ENCODE measurements at places on chromosomes 3 and 15.
A peak's percentile ranks its signal among the peaks of the same experiment; 100 is the strongest.

- no peak for DNase-seq
These were observed 7.5 kb downstream of the PSTPIP1 start for GRCh38 chr15:77002436-77002835.

- no peak for DNase-seq
These were observed 136.5 kb upstream of the RBMS3 start for GRCh38 chr3:29144361-29144760.

GRCh38 chr3:183958775-183959174 is 58.9 kb downstream of the ABCC5 start:
- no peak for DNase-seq

GRCh38 chr15:101088788-101089578 is 162.9 kb downstream of the CHSY1 start:
- DNase-seq = no peak

- no peak for DNase-seq
These were observed 28.1 kb downstream of the KCNAB1 start for GRCh38 chr3:156148345-156148945.

DNA sequence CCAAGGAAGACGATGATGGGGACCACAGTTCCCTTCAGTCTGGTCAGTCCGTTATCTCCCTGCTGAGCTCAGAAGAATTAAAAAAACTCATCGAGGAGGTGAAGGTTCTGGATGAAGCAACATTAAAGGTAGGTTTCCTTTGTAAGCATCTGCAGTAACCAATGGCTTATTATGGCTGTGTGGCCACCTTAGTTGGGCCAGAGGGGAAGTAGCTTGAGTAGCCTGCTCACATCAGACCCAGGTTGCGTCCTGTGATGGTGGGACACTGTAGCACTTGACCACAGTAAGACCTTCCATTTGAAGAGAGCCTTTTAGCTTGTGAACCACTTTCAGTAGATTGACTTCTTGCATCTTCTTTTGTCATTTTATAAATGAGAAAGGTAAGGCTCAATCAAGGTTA is 22.6 kb downstream of the STARD5 start:
- no peak for DNase-seq

DNA sequence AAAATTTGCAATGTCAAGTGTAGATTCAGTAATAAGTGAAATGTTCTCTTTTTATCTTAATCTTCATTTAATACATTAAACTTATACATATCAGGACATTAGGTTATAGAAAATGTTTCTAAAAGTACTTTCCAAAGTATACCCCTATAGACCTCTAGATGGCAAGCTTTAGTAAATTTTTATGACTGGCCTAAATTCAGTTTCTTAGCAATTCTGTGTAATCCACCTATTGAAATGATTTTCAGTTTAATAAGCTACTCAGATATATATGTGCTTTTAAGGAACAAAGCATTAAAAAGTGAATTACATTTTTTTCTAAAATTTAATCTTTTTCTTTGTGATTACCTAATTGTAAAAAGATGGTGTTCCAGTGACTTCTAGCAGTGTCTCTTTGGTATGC is 342.2 kb downstream of the GBE1 start:
- no peak for DNase-seq

DNA sequence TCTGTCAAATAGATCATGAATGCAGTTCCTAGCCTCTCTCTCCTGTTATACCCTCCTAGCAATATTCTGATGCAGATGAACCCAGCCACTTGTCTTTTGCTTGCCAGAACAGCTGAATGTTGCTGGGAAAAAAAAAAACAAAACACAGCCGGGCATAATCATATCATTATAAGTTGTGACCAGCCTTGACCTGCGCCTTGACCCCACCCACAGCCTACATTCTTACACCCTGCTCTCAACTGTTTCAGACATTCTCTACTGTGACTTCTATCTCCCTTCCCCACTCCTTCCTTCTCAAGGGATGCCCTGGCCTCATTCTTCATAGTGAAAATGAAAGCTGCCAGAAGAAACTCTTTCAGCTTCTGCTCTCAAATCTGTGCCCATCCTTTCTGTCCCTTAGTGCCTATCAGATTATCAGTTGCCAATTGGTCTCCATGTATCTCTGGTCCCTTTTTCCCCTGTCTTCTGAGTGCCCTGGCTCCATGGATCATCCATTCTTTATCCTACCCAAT is 389.1 kb upstream of the TPRG1 start:
- DNase-seq = no peak

GRCh38 chr3:8970971-8971589 is 7.8 kb upstream of the RAD18 start:
- DNase-seq = no peak

- no peak for DNase-seq
These were observed 294.3 kb upstream of the GBE1 start for GRCh38 chr3:82055792-82056191.

DNA sequence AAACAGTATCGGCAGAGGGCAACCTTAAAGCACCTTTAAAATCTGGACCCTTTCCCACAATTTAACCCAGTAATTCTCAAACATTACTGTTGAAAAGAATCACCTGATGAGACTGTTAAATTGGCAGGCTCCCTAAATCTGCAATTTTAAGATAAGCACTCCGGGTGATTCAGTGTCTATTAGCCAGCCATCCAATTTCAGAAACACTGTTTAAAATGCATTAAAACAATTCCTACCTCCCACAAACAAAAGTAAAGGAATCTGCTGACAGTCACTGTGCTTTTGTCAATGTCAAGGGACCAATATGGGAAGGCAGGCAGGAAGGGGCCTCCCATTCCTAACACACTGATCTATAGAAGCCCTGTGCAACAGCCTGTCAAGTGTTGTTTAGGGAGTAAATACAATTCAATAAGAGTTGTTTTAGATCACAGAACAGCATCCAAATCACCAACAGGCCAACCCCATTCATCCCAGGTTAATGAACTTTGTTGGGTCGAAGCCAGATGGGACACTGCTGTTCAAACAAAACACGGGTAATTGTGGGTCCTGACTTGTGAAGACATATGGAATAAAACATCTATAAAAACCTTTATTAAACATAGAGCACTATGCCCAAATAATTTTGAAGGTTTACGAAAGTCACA is 21.4 kb downstream of the SIAH2 start:
- no peak for DNase-seq

DNA sequence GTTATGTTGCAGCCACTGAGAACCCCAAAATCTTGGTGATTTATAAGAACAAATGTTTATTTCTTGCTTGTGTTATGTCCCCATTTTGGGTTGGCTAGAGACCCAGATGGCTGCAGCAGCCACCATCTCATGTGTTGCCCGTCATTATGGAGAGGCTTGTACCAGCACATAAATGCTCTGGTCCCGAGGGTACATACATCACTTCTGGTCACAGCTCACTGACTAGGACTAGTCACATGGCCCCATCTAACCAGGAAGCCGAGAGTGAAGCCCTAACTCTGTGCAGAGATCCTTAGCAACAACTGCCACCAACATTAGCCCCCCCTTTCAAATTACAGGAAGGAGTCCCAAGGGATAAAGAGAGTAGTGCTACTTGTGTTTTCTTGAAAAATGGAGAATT is 25.5 kb upstream of the HACD2 start:
- DNase-seq = no peak

DNA sequence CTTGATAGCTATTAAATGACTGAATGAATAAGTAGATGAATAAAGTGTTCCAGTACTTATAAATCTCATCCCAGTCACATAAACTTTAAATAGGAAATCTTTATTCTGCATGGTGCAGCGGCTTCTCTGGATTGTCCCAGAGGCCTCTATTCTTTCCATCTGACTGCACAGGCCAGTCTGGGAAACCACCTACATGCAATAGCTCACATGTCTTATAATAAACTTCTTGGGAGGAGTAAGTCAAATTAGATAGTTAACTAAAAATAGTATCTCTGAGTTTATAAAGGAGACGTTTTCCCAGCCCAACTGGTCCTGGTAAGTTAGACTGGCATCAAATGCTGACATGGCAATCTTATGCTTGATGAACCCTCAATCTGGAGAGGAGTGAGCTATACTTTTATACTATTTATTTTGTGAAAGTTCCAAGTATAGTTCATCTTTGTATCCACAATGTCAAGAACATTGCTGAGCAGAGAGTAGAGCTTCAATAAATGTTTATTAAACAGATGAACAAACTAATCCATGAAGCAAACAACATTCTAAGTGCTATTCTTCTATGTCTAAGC is 417.6 kb downstream of the TIGIT start:
- DNase-seq = no peak

GRCh38 chr3:46001178-46001577 is 5.6 kb upstream of the FYCO1 start:
- DNase-seq = no peak

- no peak for DNase-seq
These were observed 111.7 kb upstream of the OSTN start for GRCh38 chr3:191087391-191087790.

- DNase-seq = no peak
These were observed 98.5 kb downstream of the SST start for GRCh38 chr3:187571701-187572100.

- DNase-seq = no peak
These were observed 12.1 kb downstream of the EDC3 start for GRCh38 chr15:74683758-74684157.

DNA sequence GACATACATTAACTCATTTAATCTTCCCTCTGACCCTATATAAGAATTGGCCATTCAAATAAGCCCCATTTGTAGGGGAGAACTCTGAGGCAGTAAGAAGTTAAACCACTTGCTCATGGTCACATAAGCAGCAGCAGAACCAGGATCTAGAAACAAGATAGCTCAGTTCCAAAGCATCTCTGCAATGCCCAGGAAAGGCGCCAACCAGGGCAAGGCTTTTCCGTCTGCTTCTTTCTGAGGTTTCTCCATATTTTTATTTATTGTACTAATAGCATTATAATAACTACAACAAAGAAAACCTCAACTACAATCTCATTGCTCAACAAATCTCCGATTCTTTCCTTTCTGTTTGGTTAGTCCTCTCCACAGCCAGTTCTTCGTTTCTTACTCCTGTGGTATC is 4.3 kb upstream of the UBE2E2 start:
- DNase-seq = no peak

DNA sequence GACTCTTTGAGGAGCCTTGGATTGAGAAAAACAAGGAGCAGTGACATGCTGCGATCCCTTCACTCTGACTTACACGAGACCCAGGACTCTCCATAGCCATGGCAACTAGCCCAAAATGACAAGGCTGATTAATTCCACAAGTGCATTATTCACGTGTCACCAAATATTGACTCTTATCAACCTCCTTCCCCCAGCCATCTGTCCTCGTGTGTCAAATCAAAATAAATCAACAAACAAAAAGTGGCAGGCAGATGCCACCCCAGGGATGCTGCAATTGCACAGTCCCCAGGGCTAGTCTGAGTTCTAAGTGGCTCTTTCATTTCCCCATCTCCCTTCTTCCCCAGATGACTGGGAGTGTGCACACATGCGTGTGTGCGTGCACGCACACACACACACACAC is 104.9 kb downstream of the AQP9 start:
- peak; percentile 93 for DNase-seq

DNA sequence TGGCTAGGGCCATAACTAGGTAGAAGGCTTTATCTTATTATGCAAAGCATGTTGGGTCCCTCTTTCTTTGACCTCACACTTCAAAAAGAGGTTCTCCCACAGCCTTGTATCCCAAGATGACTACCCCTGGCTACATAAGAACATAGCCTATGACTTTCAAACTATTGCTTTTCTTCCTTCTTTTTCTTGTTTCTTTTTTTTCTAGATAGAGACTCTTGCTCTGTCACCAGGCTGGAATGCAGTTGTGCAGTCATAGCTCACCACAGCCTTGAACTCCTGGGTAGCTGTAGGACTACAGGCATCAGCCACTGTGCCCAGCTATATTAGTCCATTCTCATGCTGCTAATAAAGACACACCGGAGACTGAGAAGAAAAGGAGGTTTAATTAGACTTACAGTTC is 47.2 kb downstream of the DIPK2A start:
- no peak for DNase-seq

GRCh38 chr15:50354838-50355618 is at the start of gene GABPB1:
Gene GABPB1, minus strand, starts transcription at chr15:50355198. Its CDS starts 45,400 bp downstream, at chr15:50309798.
- peak; percentile 75 for DNase-seq

- no peak for DNase-seq
These were observed 22.4 kb downstream of the LIPC start for GRCh38 chr15:58453931-58454793.

- no peak for DNase-seq
These were observed 6.1 kb downstream of the MOBP start for GRCh38 chr3:39473452-39474125.

DNA sequence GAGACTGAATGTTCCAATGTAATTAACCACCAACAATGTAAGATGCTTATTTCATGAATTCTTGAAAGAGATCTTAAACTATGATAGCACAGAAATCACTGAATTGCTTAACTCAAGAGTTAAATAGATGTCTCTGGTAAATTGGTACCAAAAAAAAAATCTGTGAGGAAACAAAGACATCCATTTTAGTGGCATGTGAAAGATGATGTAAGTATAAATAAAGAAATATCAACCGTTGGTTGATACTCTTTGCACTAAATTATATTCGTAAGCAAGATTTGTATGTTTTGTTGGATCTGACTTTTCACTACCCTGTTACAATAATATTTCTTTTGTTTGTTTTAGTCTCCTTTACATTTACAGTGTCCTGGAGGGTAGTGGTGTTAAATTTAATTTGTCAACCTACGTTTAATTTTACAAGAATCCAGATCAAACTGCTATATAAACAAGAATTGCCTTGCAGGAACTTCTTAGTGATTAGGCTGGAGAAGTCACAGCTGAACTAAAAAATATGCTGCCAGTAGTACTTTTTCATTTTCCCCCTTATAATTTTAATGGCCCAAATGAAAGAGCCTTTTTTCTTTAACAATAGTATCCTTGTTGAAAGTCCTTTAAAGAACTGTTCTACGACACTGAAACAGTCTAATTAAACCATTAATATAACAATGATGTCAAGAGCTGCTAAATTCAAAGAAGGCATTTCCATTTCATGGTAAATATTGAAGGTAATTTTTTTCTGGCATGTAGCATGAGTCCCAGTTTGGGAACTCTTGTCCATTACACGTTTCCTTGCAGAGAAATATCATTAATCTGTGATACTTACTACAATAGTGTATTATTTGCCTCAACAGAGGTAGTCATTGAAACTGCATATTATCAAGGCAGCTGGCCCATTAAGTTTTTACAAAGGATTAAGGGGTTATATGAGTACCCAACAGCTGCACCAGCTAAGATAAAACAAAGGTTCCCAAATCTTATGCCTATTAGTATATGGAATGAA is 109.6 kb upstream of the PHLDB2 start:
- DNase-seq = peak; percentile 89

- no peak for DNase-seq
These were observed 57.0 kb upstream of the FRMD4B start for GRCh38 chr3:69442771-69443311.

DNA sequence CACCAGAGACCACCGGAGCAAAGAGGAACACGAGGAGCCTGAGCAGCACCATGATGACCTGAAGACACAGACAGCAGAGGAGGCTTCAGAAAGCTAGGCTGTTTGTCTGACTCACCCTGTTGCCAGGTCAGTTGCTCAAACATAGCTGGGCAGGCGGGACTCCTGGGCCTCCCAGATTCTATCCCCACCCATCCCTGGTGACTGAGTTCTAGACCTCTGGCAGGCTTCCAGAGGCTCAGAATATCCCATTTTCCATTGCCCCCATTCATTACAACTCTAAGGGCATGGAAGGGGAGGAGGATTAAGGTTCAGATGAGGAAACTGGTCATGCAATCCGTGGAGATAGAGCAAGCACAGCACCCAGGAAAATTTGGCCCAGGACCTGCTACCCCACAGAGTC is at the start of gene CDHR4:
TSS of gene CDHR4 (minus strand) at position 113 of the 400 bp plus-strand sequence. CDS start at position 52, 61 bp downstream.
- DNase-seq = no peak
